CD4-positive, CD25-positive, alpha-beta regulatory T cell (primary cell): ENCODE measurements at places on chromosomes 1 and 21.

- DNase-seq = no peak
Measured at GRCh38 chr1:68128157-68128556, 77.7 kb upstream of the DIRAS3 start.

GRCh38 chr1:96840396-96840795 lies 118.8 kb downstream of the PTBP2 start:
- no peak for DNase-seq

DNA sequence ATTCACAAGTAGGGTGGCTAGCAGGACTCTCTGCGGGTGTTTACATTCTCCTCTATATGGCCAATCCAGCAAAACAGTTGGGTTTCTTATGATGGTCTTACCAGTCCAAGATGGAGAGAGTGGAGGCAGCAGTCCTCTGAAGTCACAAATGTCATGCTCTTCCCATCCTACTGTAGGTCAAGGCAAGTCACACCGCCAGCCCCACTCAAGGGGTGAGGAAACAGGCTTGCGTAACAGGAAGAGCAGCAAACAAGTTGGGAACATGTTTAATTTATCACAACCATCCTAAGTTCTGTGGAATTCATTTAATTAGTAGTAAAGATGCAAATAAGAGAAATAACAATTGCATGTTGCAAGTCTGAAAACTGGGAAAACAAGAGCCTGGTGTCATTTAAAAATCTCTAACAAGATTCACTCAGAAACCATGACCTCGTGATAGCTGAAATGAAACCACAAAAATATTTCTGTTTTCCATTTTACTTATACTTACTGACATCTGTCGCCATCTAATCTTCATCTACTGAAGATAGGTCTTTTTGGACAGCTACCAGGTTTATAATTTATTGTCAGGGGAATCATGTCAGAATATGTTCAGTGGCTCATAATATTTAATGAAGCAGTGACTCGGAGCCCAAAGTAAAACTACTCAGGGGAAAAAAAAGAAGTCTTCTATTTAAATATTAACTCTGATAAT lies 349.1 kb upstream of the FMN2 start:
- DNase-seq = no peak

DNA sequence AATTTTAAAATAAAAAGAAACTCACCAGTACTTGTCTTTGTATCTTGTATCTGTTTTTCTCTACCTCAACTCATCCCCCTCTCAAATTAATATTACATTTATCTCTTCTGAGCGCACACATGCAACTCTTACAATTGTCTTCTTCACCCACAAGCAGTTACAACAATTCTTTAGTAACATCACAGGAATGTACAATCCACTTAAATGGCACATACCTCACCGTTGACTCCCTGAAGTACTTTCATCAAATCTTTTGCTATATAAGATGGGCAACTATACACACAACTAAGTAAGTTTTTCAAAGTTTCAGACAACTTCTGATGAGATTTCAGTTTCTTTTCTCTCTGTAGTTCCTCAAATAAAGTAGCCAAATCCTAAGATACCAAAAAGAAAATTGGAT lies 28.3 kb downstream of the HEATR1 start:
- no peak for DNase-seq

DNA sequence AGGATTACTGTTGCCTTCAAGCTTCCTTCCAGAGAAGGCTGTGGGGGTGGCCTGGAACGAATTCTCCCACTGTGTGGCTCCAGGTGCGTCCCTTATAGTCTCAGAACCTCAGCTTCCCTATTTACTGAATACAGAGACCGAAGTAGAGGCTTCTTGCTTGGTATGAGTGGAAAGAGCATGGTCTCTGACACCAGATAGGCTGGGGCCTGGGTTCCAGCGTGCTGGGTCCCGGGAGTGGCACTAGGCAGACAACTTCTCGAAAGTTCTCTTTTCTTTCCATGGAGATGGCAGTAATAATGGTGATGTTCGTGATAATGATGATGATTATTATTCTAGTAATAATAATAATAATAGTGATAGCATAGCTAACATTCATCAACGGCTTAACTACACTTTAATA lies 161.7 kb downstream of the PTPRU start:
- no peak for DNase-seq

GRCh38 chr1:58848818-58849411 lies 65.1 kb upstream of the JUN start:
- DNase-seq = no peak

- DNase-seq = no peak
Measured at GRCh38 chr1:232381394-232382100, 248.4 kb downstream of the SIPA1L2 start.

- DNase-seq = no peak
Measured at GRCh38 chr1:87806379-87807094, 477.9 kb downstream of the LMO4 start.

DNA sequence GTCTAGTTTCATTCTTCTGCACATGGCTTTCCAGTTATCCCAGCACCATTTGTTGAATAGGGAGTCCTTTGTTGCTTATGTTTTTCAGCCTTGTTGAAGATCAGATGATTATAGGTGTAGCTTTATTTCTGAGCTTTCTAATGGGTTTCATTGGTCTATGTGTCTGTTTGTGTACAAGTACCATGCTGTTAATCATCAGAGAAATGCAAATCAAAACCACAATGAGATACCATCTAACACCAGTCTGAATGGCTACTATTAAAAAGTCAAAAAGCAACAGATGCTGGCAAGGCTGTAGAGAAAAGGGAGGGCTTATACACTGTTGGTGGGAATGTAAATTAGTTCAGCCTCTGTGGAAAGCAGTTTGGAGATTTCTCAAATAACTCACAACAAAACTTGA lies 321.5 kb upstream of the PTBP2 start:
- no peak for DNase-seq

- DNase-seq = no peak
Measured at GRCh38 chr1:232486454-232487207, 143.3 kb downstream of the SIPA1L2 start.

DNA sequence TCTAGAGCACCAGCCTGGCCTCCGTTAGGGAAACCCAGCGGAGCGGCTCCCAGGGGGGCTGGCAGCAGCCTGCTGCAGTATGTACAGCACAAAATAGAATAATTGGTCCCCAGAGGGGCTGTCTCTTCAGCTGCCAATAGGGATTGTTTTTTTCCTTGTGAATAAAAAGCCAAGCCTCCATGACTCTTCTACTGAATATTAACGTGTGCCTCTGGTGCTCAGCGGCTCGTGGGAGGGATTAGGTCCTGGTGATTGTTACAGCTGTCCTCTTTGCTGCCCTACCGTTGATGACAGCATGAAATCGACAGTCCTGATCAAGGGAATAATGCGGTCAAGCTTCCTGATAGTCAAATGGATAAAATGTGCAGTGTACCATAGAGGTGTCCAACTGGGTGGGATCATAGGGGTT lies 190.7 kb upstream of the RUNX1 start:
- DNase-seq = no peak

GRCh38 chr21:34217263-34217662 lies 143.9 kb downstream of the MRPS6 start:
- no peak for DNase-seq

GRCh38 chr1:228735871-228736586 lies 750 bp downstream of the RHOU start:
- peak; percentile 8 for DNase-seq

DNA sequence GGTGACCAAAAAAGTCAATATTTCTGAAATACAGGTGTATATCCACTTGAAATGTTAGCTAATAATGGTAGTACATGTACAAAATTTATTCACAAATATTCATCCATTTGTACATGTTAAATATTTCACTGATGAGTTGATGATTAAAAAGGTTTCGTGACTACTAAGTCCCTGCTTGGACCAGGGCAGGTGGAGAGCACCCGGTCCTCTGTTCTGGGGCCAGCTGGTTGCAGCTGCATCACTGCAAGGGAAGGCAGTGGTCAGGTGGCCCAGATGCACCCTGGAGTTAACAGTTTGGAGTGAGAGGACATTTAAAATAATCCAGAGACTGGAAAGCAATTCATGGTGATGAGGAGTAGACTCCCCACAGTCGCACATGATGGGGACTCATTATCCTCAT lies 141.2 kb downstream of the ZBTB18 start:
- DNase-seq = no peak
